SJCRH30 (cell line): ENCODE measurements at places on chromosomes 6 and 20.

DNA sequence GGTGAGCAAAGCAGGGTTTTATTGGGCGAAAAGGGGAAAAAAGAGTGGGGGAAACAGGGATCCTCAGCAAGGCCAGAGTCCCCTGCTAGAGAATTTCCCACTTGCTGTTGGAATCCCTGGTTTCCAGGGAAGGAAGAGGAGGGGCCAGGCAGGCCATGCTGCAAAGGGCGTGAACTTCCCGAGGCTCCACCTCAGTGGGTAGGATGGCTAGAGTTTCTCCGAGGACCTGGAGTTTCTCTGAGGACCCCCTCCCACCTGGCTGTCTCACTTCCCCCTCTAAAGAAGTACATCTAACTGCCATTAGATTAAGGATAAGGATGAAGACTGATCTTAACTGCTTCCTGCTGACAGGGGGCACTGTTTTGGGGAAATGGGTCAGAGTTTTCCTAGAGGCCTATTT, 1239.3 kb upstream of the GJE1 start:
- DNase-seq: no peak

- no peak for DNase-seq
These were observed 121.7 kb downstream of the NFATC2 start for GRCh38 chr20:51420805-51421204.

GRCh38 chr6:54108271-54108670, 3.0 kb upstream of the MLIP start:
- no peak for DNase-seq

GRCh38 chr20:50368813-50369224, 141.4 kb upstream of the PTPN1 start:
- peak; percentile 53 for DNase-seq

DNA sequence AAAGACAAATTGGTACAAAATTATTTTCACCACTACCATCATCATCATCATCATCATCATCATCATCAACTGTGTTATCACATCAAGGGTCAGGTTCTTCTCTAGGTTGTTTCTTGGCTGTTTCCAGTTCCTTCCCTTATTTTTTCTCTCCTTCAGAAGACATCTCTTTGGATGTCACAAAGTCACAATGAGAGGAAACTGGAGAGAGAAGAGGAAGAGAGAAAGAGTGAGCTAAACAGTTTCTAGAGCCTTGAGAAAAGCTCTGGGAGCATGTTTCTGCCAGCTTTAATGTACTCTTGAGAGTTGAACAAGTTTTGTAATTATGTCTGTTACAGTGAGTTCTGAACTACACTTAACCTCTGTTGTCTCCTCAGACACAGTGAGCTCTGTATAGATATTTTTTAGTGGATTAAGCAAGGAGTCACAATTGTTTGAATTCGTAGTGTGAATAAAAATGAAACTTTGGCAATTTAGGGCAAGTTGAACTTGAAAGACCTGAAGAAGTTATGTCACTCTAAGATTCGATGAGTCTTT, 123.0 kb upstream of the AKIRIN2 start:
- no peak for DNase-seq

DNA sequence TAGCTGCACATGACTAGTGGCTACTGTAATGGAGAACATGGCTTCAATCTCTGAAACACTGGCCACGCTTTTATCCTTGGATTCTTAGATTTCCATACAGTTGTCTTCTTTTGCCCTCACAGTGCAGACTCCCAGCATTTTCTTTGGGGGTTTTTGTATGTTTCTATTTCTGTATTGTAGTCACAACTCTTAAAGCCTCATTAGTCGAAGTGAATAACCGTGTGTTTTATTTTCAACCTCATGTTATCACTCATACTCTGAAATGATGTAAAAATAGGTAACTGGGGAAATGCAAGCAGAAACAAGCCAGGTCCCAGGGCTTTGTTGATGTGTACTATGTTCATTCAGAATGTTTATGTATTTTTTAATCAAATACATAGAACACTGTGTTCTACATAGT, 162.9 kb downstream of the JARID2 start:
- DNase-seq: no peak

- no peak for DNase-seq
These were observed 149.0 kb upstream of the FUT9 start for GRCh38 chr6:95866732-95867131.

- DNase-seq: peak; percentile 6
These were observed 89.3 kb downstream of the L3MBTL3 start for GRCh38 chr6:130107710-130108109.

DNA sequence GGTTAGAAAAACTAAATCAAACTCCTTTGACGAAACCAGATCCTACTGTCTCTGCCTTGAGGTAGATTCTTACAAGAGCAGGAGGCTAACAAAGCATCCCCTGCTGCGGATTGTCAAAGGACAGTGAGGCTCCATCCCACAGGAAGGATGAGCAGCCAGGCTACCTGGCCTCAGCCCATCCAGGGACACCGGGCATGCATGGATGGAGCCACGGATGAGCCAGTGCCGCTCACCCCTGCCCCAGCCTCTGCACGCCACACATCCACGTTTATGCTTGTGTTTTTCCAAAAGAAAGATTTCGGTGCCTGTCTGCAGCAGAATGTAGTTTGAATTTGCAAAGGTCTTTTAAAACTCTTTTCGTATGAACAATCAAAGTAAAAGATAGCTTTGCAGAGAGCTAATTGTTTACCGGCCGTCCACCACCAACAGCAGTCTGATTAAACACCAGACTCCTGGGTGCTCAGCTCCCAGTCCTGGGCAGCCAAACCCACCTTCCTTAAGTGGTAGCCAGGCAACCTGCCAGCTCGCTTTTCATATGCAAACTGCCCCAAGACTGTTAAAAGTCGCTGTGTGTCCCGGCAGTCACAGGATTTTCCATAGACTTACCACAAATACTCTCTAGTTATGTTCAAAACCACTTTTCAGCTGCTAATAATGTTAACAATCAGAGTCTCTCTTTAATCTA, 999 bp downstream of the THBS2 start:
- DNase-seq: no peak

DNA sequence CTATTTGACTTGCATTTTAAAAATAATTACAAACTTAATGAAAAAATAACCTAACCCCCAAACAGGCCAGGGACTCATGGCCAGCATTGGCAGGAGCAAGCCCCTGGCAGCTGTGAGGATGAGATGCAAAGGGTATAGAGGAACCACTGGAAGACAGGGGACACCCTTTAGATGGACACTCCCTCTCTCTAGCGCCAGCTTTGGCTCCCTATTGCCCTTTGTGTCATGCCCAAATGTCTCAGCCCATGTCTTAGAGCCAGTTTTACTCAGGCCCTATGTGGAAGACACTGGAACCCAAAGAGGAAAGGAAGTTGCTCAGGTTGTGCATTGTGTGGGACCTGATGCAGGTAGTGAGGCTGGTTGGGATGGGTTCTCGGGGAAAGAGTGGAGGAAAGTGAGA, 34.9 kb upstream of the RSPO4 start:
- DNase-seq: no peak

DNA sequence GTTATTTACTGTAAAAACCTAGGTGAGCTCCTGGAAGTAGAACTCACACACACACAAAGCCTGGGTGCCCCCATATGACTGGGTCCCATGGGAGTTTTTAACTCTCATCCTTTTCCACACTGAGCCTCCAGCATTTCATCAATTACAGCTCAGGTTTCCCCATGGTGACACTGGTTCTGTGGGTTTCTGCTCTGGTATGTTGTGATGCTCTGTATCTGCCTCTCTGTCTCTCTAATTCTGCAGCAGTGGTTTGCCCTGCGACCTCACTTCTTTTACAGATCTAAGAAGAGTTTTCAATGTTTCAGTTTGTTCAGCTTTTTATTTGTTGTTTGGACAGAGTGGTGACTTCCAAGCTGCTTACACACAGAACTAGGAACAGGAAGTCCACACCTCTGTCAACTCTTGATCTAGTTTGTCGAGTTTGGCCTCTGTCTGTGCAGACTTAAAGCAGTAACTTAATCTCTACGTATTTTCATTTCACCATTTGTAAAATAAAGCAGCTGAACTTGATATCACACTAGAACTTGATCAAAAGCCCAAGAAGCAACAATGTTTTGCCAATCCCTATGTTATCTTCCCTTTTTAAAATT, 554.3 kb downstream of the EPHA7 start:
- DNase-seq: no peak
